ENCODE measurements at places on chromosomes 3 and 15.
A peak's percentile ranks its signal among the peaks of the same experiment; 100 is the strongest.

DNA sequence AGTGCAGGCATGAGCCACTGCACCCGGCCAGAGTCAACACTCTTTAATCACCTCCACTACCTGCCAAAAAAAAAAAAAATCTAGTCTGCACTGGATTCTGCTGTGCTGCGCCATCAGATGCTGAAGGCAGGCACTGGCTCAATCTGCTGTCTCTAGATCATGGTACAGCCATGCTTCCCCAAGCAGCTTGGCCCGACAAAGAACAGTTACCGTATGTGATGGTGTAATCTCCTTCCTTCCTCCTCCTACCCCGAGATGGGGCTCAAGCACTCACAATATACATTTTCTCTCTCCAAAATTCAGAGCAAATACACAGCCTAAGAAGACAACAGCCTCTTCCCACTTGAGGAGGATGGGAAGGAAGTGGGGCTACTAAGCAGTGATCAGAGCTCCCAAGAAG lies 45.1 kb downstream of the DAPK2 start:
- DNase-seq = no peak

DNA sequence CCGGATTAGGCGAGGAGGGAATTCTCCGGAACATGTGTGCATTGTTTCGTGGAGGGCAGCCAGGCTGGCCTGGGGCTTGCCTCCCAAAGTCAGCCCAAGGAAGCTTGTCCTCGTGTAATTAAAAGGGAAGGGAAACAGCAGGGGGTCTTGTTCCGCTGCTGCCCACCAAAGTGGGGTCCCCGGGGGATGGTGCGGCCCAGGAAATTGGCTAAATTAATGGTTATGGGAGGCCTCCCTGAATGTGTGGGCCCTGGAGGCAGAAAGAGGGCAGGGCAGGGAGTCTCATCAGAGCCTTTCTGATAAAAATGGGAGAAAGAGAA lies 118.1 kb downstream of the OPA1 start:
- DNase-seq = no peak

GRCh38 chr3:194235160-194235559 lies 99.2 kb downstream of the HES1 start:
- DNase-seq = no peak

GRCh38 chr15:33559207-33559890 lies 248.6 kb downstream of the RYR3 start:
- no peak for DNase-seq

GRCh38 chr3:64213962-64214379 lies 11.3 kb downstream of the PRICKLE2 start:
- no peak for DNase-seq

DNA sequence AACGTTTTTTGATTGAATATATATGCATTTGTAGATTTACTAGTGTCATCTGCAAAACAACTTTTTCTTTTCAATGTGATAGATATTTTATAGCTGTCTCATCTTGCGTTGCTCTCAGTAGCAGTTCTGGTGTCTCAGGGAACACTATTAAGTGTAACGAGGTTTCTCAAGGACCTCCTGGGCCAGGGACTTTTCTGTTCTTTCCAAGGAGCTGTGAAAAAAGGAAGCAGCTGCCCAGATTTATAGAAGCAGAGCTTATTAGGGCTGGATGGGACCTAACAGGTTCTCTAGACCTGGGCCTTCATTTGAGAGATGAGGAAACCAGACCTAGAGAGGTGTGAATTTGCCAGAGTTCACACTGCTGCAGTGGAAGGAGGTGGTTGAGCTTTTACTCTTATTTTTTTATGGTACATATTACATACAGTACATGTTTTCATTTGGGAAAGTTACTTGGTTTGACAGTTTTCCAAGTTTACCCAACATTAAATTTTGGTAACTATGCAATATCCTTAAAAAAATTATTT lies 16.1 kb downstream of the MAP2K1 start:
- DNase-seq = no peak

- peak; percentile 74 for DNase-seq
Observed at GRCh38 chr15:66405615-66406014, 18.9 kb downstream of the MAP2K1 start.

DNA sequence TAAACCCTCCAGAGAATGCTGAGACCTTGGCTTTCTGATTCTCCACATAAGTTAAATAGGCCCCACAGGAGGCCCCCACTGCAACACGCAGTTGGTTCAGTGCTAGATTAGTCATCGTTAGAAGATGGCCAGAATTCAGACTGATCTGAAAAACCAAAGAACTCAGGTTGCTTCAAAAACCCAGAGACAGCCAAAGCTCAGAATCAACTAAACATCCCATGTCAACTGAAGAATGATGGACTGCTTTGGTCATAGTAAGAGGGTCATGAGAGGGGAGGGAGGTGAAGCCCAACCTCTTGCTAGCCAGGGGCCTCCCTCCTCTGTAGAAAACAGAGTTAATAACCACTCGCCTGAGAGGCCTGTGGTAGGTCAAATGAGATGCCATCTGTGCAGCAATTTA lies 93.1 kb downstream of the AKAP13 start:
- DNase-seq = no peak

DNA sequence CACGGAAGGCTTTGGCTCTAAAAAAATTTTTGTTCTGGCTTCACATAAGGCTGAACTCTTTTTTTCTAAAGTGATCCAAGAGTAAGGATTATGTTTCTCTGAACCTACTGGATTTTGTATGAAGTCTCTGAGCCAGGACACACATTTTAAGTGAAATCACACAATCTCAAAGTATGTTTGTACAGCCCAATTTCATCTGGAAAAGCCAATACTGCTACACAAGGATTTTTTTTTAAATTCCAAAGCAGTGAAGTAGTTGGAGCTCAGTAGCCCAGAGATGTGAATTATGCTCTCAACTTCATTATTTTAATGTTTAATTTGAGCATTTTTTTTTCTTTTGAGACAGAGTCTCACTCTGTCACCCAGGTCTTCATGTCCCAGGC lies 243.9 kb downstream of the FAM43A start:
- no peak for DNase-seq

- DNase-seq = no peak
Observed at GRCh38 chr15:31442699-31443111, 116.1 kb downstream of the KLF13 start.

DNA sequence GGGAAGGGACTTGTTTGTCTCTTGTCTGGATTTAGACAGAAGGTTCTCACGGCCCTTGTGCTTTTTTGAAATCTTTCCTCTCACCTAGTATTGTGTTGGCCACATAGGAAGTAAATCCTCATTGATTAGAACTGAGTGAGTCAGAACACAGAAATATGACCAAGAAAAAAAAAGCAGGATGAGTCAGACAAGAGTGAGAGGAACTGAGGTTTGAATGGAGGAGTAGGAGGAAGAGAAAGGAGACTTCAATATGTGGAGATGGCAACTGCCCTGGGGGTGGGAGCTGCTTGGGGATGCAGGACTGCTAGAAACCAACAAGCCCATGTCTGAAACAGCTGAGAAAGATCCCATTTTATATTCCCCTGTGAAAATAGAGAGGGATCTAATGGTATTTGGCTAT lies 194.1 kb upstream of the ZBTB20 start:
- DNase-seq = no peak

GRCh38 chr3:102030661-102031060 lies 181.3 kb downstream of the NFKBIZ start:
- DNase-seq = no peak

DNA sequence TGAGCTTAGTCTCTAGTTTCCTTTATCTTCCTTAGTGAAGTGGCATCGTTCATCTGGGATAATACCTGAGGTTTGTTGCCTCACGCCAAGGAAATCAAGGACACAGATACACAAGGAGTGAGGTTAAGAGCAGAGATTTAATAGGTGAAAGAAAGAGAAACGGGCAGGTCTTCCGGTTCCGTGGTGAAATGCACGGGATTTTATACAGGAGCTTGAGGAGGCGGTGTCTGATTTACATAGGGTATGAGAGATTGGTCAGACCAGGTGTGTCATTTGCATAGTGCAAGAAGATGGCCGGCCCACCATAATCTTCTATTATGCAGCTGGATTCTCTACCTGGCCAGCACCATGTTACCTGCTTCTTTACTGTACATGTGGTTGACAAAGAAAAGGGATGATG lies 17.2 kb downstream of the ARRDC4 start:
- no peak for DNase-seq

DNA sequence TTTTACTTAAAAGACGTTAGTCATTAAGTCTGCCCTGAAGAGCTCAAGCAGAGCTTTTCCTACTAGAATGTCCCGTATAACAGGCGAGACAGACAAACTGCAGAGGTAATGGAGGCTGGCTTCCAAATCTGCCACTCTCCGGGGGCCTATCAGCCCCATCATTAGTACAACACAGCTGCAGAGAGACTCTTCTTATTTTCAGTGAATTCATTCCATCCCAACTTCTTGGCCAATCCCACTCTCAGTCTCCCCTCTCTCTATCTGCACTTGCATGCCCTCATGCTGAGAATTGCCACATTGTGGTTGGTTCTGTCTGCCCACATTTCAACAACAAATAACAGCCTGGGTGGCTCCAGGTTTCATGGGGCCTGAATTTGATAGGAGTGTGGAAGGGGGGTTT lies 412.7 kb downstream of the ERC2 start:
- DNase-seq = no peak

DNA sequence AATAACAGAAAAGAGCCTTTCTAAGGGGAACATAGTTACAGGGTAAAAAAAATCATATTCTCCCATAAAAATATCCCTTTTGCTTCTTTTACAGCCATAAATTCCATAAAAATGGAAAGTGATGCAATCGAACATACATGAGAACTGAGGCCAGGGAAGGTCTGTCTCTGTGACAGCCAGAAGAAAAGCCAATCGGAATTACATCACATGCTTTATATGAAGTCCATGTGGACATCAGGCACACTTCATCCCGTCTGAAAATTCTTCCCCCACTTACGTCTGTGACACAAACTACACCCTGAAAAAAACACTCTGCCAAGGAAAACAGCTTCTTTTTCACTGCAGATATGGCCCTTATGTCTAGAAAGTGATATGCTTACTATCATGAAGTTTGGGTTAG lies 323.5 kb downstream of the ERC2 start:
- no peak for DNase-seq

DNA sequence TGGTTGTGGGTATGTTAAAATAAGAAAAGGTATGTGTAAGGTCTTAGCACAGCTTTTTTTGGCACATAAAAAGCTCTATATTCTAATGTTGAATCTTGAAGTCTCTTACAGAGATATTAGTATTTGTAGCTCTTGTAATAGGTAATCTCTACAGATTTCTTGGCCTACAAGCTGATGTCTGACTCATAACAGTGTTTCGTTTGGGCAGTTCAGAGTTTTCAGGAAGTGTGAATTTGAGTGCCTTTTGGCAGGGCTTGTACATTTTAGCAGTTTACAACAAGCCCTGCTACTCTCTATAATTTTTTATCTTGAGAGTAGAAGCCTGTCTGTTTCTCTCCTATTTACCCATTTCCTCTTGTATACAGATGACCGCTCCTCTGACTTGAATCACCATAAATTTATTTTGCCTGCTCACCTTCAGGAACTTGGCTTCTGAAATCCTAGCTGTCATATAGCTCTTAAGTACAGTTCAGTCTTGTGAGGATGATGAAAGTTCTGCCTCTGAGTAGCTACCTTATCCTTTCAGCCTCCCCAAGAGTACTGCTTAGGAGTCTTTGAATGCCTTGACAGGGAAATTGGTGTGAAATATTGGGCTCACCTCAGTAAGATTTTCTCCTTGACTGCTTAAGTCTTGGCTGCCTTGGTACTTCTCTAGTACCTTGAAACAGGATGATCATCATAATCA lies 419.9 kb upstream of the RARB start:
- no peak for DNase-seq

DNA sequence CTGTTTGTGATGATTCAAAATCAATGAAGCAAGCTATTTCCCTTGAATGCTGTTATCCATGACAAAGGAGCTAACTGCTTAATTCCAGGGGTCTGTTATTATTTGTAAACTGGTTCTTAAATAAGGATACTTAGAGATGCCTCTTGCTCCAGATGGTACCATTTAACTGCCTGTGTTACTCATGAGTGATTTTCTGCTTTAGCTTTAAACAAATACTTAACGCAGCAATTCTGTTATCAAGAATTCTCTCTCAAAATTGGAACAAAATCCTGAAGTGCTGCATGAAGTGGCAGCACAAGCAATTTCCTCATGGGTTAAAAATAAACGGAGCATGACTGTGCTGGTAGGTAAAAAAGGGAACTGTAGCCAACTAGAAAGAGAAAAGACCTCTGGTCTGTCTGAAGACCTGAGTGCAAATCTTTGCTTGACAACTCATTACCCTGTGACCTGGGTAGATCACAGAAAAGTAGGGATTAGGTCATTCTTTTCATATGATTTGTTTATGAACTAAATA lies 62.5 kb upstream of the GBE1 start:
- no peak for DNase-seq

DNA sequence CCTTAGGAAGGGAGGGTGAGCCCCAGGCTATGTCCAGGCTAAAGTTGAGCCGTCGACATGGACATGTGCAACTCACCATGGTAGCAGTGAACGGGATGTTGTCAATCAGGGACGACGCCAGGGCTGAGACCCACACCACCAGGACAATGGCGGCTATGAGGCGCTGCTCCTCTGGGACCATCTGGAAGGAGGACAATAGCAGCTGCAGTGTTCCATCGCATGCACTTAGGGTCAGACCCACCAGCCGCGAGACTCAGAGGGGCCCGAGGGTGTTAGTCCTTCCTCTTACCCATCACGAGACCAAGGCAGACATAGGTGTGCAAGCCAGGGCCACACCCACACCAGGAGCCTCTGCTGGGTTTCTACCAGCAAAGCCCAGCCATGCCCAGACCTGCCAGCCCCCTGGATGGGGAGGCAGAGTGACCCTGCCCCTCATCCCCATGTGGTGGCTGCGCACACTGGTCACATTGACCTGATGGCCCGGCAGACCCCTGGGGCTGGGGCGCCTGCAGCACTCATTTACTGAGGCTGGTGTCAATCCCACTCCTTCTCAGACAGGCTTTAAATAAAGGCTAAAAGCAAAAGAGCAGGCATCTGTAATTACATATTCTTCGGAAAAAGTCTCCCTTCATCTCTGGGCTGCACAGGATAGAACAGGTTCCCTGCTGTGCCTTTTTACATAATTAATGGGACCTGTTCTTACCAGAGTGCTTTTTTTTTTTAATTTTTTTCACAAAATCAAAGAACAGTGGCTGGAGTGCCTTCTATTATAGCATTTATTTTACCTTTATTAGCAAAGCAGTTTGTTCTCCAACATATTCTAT lies 227.8 kb downstream of the OCA2 start:
- DNase-seq = no peak

GRCh38 chr15:42088801-42089640 lies 5.3 kb downstream of the PLA2G4D start:
- no peak for DNase-seq

GRCh38 chr3:155034786-155035185 lies 45.3 kb upstream of the MME start:
- DNase-seq = no peak

GRCh38 chr3:74288761-74289160 lies 325.7 kb downstream of the CNTN3 start:
- DNase-seq = no peak

- no peak for DNase-seq
Observed at GRCh38 chr3:22836131-22836530, 367.0 kb upstream of the UBE2E2 start.

DNA sequence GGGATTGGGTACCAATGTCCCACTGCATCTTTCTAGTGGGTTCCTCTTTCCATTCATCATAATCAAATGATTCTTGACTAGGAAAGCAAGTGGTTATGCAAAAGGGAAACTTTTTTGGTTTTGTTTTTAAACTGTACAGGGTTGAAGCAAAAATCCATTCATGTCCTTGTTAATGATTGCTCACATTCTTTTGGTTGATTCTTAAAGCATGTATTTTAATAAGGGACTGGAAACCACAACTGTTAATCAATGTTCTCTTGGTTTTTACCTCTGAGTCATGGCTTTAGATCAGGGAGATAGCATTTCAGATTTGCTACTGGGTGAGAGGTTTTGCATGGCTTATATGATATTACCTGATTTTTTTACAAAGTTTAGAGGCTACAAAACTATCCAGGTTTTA lies 371.7 kb upstream of the RGMA start:
- DNase-seq = no peak
